Activated CD8-positive, alpha-beta memory T cell treated with anti-CD3 and anti-CD28 coated beads for 1 hour (primary cell): ENCODE measurements at places on chromosomes 7 and 10.
A peak's percentile ranks its signal among the peaks of the same experiment; 100 is the strongest.

DNA sequence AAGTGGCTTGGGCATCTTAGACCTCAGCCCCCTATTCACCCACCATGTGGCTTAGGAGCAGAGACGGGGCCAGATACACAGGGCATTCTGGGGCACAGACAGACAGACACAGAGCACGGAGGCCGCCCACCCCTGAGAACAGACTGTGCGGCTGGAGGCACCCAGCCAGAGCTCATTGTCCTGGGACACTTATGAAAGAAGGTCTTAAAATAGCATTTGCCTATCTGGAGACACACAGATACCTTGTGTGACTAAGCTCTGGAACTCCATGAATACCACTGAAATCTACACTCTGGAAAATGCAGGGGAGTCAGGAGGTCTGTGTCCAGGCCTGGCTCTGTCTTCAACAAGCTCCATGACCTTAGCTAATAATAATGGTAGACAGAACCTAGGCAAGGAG is 41.4 kb upstream of the ADO start:
- no peak for DNase-seq

DNA sequence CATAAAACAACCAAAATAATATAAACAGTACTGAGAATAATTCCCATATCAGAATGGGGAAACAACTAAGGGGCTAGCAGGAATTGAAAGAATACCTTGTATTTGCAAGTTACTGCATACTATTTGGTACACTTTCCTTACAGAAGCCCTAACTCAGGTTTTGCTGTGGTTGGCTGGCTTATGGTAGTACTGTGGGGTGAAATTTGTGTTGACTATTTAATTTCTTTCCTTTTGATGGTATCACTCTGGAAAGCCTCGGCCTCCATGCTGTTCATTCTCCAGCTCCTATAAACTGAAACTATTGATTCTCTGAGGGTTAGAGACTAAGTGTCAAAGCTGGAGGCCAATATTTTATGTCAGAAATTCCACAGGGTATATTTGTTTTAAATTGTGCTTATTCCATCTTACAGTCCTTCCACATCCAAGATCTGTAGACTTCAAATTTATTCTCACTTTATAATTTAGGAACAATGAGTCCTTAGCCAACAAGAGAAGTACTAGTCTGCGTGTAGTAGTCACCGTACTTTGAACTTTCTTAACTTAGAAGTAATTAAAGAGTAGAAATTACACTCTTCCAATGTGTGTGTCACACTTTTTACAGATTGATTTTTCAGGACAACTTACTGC is 13.4 kb downstream of the SKIDA1 start:
- DNase-seq, result no peak

DNA sequence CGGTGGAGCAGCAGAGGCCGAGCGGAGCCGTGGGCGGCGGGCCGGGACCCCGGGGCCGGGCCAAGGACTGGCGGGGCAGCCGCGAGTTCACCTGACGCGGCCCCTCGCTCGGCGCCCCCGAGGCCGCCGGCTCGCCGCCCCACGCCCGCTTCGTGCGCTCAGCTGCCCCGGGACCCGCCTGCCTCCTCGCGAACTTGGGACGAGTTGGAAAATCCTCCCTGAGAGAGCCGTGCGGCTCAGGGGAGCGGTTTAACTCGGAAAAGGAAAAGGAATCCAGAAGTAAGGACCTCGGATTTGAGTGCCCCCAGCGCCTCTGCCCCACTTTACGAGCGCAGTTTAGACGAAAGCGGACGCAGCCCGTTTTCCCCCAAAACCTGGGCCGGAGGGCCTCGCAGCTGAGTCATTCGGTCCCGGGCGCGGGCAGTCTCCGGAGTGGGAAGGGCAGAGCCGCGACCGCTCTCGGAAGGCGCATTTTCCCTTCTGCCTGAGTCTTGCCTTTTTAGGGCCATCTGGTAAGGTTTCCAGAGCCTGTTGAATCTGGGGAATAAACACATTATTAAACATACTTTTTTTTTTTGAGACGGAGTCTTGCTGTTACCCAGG is 744 bp downstream of the CREM start:
- DNase-seq, result peak; percentile 43

DNA sequence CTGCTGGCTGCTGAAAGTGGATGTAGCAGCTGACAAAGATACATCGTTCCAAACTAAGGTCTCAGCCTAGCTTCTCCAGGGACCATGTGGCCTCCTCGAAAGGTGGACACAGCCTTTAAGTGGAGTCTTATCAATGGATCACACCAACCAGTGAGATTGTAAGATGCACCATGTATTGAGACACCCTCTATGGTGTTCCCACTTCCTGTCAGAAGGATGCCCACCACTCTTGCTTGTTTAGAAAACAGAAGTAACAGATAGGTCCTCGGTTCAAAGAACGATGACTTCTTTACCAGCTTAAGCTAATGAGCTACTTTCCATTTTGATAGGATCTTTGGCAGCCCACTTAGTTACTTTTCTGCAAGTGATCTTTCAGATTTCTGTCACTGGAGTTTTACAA is 34.3 kb downstream of the SLC25A13 start:
- DNase-seq, result no peak

DNA sequence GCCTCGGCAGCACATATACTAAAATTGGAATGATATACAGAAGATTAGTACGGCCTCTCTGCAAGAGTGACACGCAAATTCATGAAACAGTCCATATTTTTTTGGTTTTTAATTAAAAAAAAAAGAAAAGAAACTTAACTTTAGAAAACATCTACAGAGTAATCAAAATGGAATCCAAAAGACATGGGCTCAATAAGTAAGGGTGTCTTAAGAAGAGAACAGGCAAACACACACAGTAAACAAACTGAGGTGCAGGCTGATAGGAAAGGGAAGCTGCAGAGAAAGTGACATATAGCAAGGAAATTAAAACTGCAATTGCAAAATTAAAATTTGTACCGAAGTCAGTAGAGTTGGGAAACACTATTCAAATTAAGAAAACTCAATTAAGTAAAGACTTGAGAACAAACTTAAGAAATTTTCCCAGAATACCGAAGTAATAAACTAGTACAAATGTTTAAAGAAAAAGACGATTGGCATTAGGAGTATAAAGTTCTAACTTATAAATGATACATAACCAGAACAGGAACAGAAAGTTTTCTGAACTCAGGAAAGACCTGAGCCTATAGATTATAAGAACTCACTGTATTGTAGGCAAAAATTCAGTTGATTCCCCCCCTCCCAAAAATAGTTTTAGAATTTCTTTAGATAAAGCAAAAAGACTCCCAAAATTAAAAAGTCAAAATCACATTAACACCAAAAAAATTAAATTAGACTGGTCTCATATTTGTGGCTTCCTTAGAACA is 16.3 kb downstream of the MTPN start:
- DNase-seq, result no peak

- no peak for DNase-seq
Measured at GRCh38 chr7:107233981-107234380, 65.2 kb downstream of the HBP1 start.

DNA sequence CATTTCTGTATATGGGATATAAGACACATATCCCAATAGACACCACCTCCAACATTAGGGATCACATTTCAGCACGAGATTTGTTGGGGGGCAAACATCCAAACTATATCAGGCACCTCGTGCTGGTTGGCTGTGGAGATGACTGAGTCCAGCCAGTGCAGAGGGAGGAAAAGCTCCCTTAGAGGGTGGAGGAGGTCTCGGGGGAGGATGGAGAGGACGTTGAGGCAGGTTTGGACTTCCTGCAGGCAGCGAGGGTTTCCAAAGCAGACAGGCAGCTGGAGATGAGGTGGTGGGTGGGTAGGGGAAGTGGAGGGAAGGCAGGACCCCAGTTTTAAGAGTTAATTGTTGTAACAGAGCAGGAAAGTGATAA is 56.7 kb downstream of the EEPD1 start:
- DNase-seq, result no peak

DNA sequence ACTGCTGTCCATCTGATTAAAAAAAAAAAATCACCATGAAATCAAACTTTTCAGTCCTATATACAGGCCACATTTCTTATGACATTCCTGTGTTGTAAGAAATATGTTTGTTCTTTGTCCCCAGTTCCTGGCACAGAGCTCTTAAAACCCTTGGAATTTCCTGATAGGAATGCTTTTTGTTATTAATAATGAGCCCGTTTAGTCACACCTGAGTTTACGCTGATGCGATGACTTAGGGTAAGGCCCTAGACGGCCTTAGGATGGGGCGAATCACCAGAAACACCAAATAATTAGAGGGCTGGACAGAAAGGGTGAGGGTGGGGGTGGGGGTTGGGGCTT is 17.5 kb downstream of the TSPAN15 start:
- DNase-seq, result no peak

DNA sequence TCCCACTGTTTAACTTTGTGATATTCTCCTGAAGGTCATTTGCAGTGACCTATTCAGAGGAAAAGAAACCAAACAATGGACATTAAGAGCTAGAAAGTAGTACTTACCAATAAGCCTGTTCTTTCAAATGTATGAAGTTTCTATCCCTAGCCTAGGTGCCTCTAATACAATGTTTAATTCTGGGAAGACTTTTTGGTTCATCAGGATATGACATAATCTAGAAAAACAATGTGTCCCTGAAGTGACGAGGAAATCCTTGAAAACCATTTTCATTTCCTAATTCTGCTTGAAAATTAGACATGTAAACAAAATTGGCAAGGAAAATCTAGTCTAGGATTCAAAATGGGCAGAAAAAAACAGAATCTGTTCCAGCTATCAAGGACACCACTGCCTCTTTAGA is 36.1 kb downstream of the ARHGAP19 start:
- DNase-seq, result no peak

DNA sequence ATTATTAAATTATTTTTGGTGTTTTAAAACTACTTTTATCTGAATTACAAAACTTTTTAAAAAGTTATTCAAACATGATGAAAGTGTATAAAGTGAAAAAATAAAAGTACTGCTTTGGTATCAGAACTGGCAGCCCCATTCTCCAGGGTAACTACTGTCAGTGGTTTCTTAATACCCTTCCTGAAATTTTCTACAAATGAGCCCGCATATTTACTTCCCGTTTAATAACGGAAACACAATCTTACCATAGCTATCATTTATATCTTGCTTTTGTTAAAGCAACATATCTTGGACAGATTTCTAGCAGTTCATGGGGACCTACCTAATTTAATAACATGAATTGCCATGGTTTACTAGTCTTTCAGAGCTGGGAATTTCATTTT is 249.9 kb downstream of the RNLS start:
- no peak for DNase-seq

- DNase-seq, result no peak
Measured at GRCh38 chr10:72801263-72801868, 92.2 kb upstream of the OIT3 start.

DNA sequence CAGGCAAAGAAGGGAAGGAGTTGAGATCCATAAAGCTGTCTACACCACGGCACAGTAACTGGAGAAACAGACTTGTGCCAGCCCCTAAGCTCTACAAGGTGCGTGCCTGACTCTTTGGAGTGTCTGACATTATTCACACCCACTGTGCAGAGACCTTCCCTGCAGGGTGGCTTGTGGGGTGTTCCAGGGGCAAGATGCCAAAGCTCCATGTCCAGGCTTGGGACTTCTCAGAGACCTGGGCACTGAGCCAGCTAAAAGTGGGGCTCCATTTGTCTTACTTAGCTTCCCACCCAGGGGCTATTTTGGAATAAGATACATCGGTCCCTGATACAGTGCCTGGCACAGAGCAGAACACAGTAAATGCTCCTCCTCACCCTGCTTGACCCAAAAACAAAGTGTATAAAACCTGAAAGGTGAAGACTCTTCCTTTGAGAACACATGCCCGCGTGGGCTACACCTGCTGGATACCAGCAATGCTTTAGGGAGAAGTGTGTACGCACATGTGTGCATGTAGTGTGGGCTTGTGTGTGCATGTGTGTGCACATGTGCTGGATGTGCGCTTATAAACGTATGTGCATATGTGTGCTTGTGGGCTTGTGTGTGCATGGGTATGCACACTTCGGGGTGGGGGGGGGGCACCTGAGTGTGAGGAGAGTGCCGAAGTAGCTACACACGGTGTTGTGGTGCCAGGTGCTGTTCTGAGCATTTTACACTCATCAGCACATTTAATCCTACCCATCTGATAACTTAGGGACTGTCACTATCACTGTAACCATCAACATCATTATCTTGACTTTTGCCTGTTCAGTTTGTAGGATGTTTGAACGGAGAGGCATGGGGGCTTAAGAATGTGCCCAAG is 143.0 kb downstream of the ARHGAP22 start:
- no peak for DNase-seq

- DNase-seq, result no peak
Measured at GRCh38 chr10:30528429-30528786, 94.4 kb downstream of the MAP3K8 start.

- no peak for DNase-seq
Measured at GRCh38 chr7:129332254-129333035, 101.8 kb upstream of the STRIP2 start.

DNA sequence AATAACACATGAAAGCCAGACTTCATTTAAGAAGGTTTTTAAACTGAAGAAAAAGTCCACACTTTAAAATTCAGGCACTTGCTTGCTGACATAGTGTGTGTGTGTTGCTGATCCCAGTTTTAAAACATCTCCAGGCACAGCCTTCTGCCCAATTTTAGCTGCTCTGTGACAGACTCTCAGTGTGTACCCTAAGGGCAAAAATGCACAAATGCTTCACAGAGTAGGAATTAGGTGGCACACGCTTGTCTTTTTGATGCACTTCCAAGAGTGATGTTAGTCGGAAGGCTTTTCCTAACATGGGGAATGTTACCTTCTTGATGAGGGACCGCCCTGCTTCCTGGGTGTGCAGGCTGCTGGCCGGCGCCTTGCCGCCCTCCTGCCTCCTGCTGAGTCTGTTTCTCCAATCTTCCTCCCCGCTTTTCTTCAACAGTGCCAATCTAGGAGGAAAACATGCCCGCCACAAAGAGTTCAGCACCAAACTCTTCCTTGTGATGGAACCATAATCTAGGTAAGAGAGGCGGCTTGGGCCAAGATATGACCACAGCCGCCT is 122.3 kb downstream of the SVIL start:
- no peak for DNase-seq

GRCh38 chr10:90130321-90131086 is 429.1 kb downstream of the KIF20B start:
- DNase-seq, result no peak

GRCh38 chr10:8438603-8439002 is 384.1 kb downstream of the GATA3 start:
- DNase-seq, result no peak

DNA sequence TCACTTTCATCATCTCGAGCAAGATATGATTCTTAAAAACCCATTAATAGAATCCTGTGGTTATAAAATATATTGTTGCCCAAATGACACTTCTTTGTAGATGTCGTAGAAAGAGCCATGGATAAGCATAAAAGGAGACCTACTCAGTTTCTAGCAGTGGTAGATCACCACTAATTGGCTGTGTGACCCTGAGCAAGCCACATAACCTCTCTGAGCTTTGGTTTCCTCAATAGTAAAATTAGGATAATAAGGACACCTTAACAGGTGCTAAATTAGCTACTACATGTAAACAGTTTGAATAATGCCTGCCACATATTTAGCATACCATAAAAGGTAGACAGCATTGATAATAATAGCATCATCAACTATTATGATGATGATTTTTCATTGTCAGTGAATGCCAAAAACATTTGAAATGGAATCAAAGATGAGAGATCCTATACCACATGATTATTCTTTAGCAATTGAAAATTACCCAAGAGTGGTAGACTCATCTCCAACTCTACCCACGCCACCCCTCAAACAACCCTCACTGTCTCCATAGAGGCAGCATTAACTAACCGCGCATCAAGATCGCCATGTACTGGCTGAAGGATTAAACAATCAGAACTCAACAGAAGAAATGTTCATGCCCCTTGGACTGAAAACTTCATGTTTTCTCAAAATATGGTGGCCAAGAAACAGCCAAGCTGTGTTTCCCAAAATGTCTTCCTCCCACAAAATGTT is 45.8 kb downstream of the CHST15 start:
- no peak for DNase-seq

GRCh38 chr7:22871661-22872060 is 49.0 kb upstream of the TOMM7 start:
- DNase-seq, result no peak

- no peak for DNase-seq
Measured at GRCh38 chr10:33721509-33721908, 387.0 kb upstream of the NRP1 start.
